AG10803 (cell line): ENCODE measurements at places on chromosomes 2 and 18.

- no peak for DNase-seq
Observed at GRCh38 chr2:229640636-229641035, 73.7 kb downstream of the DNER start.

DNA sequence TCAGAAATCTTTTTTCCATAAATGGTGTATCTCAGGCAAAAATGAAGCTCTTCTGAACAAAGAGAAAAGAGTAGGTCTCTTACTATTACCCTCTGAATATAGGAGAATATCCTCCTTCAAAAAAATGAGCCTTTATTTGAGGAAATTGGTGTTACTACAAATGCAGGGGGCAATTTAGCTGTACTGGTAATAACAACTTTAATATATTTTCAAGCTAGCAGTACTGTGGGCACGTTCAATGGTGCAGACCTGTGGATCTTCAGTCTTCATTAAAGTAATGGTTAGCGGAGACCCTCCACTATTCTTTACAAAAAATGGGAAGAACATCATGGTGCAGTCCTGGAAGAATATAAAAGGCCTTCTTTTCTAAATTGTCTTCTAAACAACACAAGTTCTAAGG is 661.3 kb downstream of the TMEM182 start:
- no peak for DNase-seq

DNA sequence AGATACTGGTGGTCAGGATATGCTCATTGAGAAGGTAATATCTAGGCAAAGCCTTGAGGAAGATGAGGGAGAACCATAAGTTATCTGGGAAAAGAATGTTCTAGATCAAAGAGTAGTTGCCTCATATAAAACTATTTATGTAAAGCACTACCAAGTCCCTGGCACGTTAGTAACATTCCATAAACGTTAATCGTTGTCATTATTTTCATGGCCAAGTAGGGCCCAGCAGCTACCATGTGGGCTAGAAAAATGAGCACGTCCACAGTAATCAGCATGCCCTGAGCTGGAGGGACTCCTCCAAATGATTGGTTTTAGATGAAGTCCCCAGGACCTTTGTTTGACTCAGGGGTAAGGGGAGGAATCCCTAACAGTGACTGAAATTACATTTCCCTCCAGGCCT is 32.7 kb upstream of the AFTPH start:
- DNase-seq = peak; percentile 59

DNA sequence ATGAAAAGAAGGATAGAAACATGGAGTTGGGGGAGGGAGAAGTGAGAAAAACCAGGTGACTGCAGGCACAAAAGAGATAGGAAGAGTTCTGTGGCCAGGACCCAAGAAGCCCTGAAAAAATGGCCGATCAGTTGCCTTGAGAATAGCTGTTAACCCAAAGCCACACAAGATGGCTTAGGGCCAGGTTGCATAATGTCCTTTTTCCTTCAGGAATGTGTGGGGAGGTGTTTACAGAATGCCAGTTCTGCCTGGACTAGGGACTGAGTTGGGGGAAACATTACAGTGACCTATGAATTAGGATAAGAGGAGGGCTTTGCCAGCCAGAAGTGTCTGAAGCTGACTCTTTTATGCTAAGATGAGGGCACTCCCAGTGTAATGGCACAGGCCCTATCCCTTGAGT is 17.1 kb downstream of the FAM110C start:
- DNase-seq = no peak

- DNase-seq = peak; percentile 12
Observed at GRCh38 chr2:210086292-210086691, 83.9 kb downstream of the RPE start.

DNA sequence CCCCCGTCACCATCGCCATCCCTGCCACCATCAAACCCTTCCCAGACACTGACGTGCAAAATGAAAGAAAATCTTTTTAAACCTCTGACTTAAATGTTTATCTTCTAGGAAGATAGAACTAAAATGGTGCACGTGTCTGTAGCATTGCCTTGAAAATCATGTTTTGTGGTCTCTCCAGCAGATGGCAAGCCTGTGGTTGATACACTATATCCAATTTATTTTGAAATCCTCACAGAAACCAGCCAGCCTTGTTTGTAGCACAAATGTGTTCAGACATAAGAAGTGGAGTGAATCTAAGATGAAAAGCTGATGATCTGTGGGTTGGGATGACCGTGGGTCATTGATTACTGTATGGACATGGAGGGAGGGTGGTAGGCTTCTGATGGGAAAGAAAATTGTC is 436.2 kb upstream of the SMIM21 start:
- no peak for DNase-seq

- DNase-seq = no peak
Observed at GRCh38 chr2:151481744-151482143, 72.0 kb downstream of the RIF1 start.

DNA sequence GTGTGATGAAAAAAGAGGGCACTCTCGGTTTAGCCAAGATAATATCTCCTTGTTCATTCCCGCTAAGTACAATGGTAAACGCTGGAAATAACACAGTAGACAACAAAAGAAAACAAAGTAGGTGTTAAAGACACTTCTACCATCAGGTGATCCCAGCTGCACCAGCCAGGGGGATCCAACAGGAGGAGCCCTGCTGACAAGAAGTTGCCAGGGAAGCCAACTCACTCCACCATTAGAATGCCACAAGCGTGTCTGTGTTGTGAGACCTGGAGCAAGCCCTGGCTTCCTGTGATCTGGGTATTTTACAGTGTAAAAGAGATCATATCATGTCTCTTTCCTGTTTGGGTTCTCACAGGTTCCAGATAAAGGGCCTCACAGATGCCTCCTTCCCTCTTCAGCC is 117.0 kb downstream of the GRB14 start:
- peak; percentile 2 for DNase-seq

DNA sequence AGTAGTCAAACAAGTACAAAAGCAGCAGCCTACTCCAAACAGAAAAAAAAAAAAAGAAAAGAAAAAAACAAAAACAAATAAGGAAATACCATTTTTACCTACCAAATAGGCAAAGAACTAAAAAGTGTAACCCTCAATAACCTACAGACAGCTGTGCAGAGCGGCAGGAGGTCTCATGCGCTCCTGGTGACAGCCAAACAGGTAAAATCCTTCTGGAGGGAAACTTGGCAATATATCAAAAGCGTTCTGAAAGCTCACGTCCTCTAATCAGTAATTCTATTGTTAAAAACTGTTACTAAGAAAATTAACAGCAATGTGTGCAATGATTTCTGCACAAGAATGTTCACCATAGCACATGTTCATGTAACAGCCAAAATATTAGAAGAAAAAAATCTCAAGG is 105.6 kb downstream of the AFF3 start:
- no peak for DNase-seq

GRCh38 chr2:151247432-151247831 is 14.2 kb downstream of the RBM43 start:
- no peak for DNase-seq

- no peak for DNase-seq
Observed at GRCh38 chr2:46939626-46940359, 24.2 kb upstream of the MCFD2 start.

- no peak for DNase-seq
Observed at GRCh38 chr18:1392865-1393734, 488.4 kb downstream of the ADCYAP1 start.

- DNase-seq = no peak
Observed at GRCh38 chr2:152890736-152891135, 172.3 kb downstream of the ARL6IP6 start.

DNA sequence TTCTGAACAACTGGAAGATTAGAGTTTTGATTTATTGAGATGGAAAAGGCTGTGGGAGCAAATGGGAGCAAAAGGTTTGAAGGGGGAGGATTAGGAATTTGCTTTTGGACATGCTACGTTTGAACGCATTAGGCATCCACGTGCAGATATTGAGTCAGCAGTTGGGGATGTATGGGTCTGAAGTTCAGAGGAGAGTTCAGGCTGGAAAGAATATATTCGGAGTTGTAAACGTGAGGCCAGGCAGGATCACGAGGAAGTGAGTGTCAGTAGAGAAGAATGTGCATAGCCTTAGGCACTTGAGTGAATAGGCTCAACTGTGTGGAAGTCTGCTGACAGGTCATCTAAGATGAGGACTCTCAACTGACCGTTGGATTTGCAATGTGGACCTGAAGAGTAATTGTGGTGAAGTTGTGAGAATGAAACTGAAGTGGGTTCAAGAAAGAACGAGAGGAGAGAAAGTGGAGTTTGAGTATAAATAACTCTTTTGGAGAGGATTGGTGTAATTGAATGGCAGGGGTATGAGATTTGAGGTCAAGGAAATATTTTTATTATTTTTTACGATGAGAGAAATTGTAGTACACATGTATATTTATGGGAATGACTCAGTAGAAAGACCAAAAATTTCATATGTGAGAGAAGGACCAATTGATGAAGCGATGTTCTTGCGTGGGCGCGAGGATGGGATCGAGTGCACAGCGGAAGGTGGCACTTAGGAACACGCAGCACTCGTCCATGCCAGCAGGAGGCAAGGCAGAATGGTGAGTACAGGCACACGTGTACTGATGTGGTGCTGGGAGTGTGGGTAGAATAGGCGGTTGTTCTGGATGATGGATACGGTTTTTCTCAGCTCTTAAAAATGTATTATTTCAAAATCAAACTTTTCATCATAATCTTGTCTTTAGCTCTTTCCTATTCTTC is 40.5 kb upstream of the POLE4 start:
- peak; percentile 74 for DNase-seq

GRCh38 chr2:3278521-3279218 is 98.9 kb downstream of the EIPR1 start:
- DNase-seq = no peak

GRCh38 chr2:134760385-134760784 is 41.6 kb upstream of the TMEM163 start:
- DNase-seq = no peak

- no peak for DNase-seq
Observed at GRCh38 chr2:240600451-240600961, 14.0 kb downstream of the CAPN10 start.

- peak; percentile 41 for DNase-seq
Observed at GRCh38 chr18:58005885-58006523, 38.0 kb upstream of the NEDD4L start.

DNA sequence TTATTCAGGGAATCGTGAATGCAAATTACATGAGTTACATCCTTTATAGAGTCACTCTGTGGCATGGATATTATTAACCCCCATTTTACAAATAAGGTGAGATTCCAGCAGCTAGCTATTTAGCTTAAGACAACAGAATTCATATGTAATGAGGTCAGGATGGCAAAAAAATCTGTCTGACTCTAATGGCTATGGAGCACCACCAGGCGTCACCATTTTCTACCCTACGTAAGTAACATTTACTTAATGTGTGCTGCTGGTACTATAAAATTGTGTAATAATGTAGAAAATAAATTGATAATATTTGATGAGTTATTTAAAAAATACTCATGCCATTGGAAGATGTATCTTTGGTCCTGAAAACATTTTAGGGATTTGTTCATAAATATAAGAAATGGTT is 2040.1 kb upstream of the LRRTM1 start:
- no peak for DNase-seq

GRCh38 chr2:189318761-189319160 is 122.5 kb upstream of the WDR75 start:
- no peak for DNase-seq

DNA sequence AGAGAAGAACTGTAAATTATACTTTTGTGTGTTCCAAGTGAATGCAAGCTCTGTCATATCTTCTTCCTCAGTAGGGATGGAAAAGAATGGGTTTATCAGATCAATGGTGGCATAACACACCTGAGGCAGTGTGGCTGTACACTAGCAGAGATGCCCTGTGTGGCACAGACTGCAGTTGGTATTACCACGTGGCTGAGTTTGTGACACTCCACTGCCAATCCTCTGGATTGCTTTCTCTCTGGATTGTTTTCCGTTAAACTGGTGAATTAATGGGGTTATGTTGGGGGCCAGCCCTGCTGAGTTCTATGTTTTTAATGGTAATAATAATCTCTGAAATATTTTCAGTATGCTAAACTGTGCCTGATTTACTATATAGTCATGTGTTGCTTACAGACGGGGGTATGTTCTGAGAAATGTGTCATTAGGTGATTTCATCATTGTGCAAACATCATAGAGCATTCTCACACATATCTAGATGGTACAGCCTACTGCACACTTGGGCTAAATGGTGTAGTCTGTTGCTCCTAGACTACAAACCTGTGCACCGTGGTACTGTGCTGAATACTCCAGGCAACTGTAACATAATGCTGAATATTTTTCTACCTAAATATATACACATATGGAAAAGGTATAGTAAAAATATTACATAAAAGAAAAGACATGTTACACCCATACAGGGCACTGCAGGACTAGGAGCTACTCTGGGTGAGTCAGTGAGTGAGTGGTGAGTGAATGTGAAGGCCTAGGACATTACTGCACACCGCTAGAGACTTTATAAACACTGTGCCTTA is 84.7 kb upstream of the ST6GAL2 start:
- DNase-seq = peak; percentile 56

DNA sequence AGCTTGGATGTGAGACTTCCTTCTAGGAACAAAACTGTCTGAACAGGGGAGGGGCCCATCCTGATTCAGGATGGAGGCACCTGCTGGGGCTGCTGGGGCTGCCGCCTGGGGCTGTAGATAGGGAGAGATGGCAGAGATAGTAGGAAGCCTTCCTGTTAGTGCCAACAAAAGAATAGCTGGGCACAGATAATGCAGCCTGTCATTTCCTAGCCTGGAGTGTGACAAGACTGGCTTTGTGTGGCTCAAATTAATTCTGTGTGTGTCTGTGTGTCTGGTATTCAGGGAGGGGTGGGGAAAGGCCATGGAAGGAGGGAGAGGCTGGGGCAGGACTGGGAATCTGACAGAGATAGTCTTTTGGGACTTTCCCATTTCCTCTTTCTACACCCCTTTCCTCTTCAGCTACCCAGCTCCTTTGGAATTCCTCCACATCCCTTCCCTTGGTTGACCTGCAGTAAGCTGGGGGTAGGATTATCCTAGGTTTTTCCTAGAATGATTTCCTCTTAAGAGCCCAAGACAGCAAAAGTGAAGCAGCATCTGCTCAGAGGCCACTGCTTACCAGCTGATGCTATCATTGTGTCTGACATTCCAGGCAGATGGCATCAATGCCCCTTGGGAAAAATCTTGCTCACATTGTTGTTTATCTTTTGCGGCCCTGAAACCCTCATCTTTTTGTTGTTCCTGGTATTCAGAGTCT is 144.9 kb upstream of the LHCGR start:
- peak; percentile 37 for DNase-seq

DNA sequence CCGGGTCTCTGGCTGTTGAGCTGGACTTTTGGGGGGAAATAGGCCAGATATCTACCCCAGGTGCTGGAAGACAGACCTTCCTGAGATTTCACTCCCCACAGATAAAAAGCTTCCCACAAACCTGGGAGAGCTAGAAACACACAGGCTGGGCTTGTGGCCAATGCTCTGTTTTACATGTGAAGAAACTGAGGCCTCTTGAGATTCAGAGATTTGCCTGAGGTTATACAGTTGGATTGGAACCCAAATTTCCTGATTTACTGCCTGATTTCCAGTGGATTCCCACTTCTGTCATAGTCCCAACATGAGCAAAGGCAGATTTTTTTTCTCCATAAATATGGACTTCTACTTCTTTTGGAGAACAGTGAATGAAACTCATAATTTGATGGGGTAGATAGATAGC is 360.2 kb downstream of the SETBP1 start:
- no peak for DNase-seq

GRCh38 chr18:11946756-11947155 is 34.6 kb upstream of the IMPA2 start:
- DNase-seq = peak; percentile 75

- peak; percentile 1 for DNase-seq
Observed at GRCh38 chr2:76953733-76954347, 568.3 kb downstream of the LRRTM4 start.

- no peak for DNase-seq
Observed at GRCh38 chr2:237250599-237250998, 163.4 kb downstream of the COL6A3 start.
